ENCODE measurements at places on chromosomes 13 and 19.

DNA sequence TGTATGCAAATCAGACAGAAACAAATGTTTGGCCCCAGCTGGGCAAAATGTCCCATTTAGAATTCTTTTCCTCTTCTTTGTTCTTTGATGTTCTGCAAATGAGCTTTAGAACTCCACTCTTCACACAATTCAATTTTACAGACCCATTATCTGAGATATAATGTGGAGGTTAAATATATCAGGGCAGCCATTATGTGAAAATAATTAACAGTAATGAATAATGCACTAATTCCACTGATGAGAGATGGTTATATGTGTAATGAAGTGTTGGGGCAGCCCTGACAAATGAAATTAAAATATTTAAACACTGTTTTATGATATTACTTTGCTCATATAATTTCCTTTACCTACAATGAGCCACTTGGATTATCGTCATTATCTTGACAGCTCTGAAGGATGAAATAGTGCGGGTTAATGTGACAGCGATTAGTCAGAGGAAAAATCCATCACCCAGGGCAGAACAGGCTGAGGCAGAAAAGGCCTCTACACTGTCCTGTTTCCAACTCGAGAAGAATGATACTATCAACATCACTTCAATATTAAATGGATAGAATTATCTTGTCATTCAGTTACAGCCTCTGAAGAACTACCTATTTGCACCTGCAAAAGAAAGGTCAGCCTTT is 321.1 kb downstream of the RBM26 start:
- H3K27me3 ChIP-seq: peaks cover 4% of the 10 kb centered on the region
- H3K4me1 ChIP-seq: no peaks in the 10 kb centered on the region
- DNase-seq: no peak

DNA sequence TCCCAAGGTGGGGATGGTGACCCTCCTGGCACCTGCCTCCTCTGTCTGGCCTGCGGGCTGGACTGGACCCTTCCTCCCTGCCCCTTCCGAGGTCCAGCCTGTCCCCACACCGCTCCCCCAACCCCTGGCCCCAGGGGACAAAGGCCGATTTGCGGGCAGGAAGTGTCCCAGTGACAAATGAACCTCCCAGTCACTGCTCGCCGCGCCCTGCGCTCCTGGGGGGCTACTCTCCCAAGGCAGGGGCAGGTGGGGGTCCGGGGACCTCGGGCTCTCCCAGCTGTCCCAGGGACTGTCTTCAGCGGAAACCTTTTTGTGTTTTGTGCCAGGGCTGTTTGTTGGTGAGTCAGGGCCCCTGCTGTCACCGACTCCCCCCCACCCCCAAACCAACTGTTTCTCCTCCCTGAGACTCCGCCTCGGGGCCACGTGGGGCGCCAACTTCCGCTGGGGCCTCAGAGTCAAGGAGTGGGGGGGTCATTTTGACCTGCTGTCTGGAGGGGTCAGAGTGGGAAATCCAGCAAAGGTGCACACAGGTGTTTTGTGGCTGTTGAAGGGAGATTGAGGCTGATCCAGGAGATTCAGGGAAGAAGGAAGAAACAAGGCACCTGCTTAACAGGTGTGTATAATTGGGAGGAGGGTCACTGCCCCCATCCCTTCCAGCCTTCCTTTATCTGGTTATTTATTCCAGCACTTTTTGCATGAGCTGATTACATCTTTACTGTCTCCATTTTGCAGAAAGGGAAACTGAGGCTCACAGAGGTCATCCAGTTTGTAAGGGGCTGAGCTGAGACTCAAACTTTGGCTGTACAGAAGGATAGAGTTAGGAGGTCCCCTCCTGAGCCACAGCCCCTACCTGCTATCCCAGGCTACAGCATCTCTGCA is 831 bp downstream of the PGPEP1 start:
- H3K4me1 ChIP-seq: peaks cover 7% of the 10 kb centered on the region
- DNase-seq: peak; percentile 28
- H3K27me3 ChIP-seq: peaks cover 5% of the 10 kb centered on the region

- no peak overlapping the region for H3K27ac ChIP-seq
- no peak for DNase-seq
- peaks cover 3% of the 10 kb centered on the region for H3K27me3 ChIP-seq
- H3K36me3 ChIP-seq: no peaks in the 10 kb centered on the region
- no peak overlapping the region for H3K4me3 ChIP-seq
- H3K4me1 ChIP-seq: no peaks in the 10 kb centered on the region
Measured at GRCh38 chr19:35051796-35052195, 10.3 kb downstream of the HPN start.

DNA sequence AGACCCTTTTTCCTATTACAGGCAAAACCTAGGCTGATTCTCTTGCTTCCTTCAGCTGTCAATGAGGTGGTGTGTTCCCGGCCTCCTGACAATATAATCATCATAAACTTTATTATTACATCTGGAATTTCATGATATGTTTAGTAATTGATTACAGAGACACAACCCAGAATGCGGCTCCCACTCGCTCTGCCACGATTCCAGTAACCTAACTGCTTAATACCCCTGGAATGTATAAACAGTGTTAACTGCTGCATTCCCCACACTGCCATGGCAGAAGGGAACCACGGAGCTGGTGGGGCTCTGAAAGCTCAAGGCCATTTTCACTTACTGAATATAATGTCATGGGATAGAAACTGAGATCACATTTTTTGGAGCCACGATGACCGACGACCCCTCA is 17.1 kb downstream of the TSHZ3 start:
- no peaks in the 10 kb centered on the region for H3K4me1 ChIP-seq
- no peak for DNase-seq
- H3K36me3 ChIP-seq: no peaks in the 10 kb centered on the region
- H3K27me3 ChIP-seq: peaks cover 12% of the 10 kb centered on the region

GRCh38 chr13:51681037-51681678 is 96.9 kb downstream of the WDFY2 start:
- H3K4me3 ChIP-seq: no peak overlapping the region
- no peak for DNase-seq
- H3K4me1 ChIP-seq: peaks cover 15% of the 10 kb centered on the region
- no peak overlapping the region for H3K27ac ChIP-seq

Data from stimulated activated naive B cell treated with anti-CD40 and anti-IgM and Interleukin-4, amounts not matched to agents 10 μg/mL and 1 μg/mL and 100 μg/mL, for 72 hours (primary cell).